ENCODE measurements at places on chromosomes 4 and X.
A peak's percentile ranks its signal among the peaks of the same experiment; 100 is the strongest.

- DNase-seq = no peak
Measured at GRCh38 chr4:726235-726787, 20.7 kb downstream of the PCGF3 start.

GRCh38 chr4:72440386-72440785 lies 128.6 kb downstream of the ADAMTS3 start:
- DNase-seq = no peak

DNA sequence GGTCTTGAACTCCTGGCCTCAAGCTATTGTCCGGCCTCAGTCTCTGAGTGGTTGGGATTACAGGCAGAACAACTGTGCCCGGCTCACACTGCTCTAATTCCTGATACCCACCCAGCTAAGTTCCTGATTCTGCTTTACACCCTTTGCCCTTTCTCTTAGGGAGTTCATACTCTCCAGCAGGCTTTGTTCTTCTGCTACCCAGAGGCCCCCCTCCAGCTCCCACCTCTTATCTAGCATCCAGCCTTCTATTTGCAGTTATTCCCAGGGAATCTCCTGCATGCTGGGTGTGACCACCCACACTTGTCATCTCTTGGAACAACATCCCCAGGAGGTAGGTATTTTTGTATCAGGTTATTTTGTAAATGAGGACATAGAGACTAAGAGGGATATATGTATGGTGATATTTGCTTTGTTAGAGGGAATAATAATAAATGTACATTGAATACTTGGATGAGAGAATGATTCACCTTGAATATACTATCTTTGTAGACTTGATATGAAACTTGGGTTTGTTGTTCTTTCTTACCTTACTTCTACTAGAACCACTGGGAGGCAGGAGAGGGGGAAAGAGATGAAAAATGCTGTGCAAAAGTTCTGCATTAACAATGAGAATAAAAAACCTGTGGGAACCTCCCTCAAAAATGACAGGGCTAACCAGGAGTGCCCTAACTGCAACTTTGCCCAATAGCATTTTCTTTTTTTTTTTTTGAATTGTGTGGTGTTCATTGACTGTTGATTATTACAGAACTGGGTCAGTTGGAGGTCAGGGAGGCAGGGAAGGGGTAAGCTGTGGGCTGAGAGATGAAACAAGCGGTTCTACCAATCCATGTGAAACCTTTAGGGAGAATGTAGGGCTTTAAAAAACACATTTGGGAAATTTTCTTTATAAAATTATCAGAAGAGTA lies 157.4 kb downstream of the SPRY1 start:
- DNase-seq = no peak

- DNase-seq = no peak
Measured at GRCh38 chr4:101028886-101029285, 318.4 kb downstream of the PPP3CA start.

DNA sequence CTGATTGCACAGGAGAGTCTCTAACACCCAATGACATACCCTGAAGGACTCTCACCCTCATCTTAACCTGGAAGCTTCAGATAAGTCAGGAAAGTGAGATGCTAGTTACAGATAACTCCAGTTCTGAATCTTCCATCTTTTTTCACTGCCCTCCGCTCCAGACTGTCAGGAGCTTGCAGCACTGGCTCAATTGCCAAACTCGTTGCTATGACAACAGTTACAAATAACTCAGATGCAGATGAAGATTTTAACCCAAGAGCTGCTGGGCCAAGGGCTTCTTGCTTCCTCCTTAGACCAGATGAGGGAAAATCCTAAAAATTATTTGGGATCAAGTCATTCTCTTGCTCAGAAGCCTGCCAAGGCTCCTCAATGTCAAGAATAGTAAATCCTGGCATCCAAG lies 109.1 kb upstream of the HUWE1 start:
- peak; percentile 22 for DNase-seq

- DNase-seq = no peak
Measured at GRCh38 chr4:151460434-151460833, 51.5 kb downstream of the FHIP1A start.

- DNase-seq = no peak
Measured at GRCh38 chr4:121764702-121765367, at the start of gene SMIM43. Gene SMIM43 (minus strand): TSS chr4:121765164. CDS start chr4:121765105, 59 bp downstream.

DNA sequence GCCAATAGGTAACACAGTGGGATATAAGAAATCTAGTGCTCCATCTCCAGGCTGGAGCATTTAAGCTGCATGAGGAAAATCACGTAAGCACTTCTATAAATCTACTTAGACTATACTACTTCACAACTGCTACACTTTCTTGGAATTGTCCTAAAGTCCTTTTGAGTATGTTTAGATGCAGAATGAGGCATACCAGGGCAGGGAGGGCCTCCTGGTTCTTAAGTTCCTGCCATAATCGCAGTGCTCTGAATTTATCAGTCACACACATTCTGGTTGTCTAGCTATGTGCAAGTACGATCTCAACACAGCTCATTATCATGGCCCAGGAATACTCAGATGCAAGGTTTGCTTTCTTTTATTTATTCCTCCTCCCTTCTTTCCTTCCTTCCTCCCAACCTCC lies 130.3 kb downstream of the GUCY2F start:
- no peak for DNase-seq

- DNase-seq = no peak
Measured at GRCh38 chr4:5943561-5943960, 50.7 kb upstream of the CRMP1 start.

- peak; percentile 21 for DNase-seq
Measured at GRCh38 chrX:16870862-16871815, 977 bp upstream of the RBBP7 start.
